ENCODE measurements at places on chromosomes 16 and 17.

- no peak for DNase-seq
Observed at GRCh38 chr16:25910971-25911370, 219.2 kb downstream of the HS3ST4 start.

GRCh38 chr16:69613378-69614154 lies 47.8 kb downstream of the NFAT5 start:
- DNase-seq = no peak

DNA sequence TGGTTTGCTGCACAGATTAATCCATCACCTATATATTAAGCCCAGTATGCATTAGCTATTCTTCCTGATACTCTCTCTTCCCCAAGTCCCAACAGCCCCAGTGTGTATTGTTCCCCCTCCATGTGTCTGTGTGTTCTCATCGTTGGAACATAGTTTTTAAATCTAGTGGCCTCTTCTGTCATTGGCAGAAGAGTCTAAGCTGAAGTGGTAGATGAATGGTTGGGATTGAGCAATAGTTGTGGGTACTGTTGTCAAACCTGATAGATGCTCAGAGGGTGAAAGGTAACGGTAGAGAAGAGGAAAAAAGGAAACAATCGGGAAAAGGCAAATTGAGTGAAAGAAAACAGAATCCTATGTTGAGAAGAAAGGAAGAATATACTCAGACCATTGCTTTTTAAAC lies 29.9 kb downstream of the MAP3K3 start:
- no peak for DNase-seq

DNA sequence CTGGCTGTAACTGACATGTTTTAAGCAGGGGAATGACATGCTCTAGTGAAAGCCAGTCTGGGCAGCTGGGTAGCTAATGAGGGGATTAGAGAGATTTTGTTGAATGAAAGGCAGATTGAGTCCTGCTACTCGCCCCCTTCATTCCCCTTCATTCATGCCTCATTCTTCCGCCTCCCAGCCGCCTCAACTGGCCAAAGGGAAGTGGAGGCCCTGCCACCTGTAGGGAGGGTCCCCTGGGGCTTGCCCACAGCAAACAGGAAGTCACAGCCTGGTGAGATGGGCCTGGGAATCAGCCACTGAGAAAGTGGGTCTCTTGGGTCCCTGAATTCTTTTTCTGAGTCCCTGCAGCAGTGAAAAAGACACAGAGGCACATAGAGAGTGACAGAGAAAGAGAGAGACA lies 1.1 kb upstream of the CD19 start:
- no peak for DNase-seq

GRCh38 chr17:48478224-48479013 lies 48.4 kb upstream of the SKAP1 start:
- no peak for DNase-seq

DNA sequence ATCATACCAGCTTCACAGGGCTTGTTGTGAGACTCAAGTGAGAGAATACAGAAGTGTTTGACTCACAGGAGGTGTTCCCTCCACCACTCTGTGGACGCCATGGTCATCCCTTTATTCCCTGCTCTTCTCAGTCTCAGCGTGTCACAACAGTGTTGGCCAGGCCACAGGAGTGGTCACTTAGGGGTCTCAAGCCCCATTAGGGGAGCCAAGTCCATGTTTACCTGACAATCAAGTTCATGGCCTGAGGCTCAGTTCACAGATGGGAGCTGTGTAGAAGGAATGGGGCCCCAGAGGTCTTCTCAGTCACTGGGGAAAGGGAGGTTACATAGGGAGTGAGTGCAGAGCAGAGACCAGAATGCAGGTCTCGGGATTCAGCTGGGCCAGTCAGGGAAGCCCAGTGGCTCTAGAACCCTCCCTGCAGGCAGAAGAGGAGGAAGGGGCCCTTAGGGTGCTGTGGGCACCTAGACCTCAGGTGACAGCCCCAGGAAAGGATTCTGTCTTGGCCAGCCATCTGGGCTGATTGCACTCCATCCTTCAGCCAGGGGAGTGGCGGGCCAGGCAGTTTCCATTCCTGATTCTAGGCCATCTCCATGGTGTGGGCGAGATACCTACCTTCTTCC lies 9.5 kb upstream of the CENPT start:
- DNase-seq = no peak

GRCh38 chr16:73399486-73399885 lies 351.6 kb upstream of the ZFHX3 start:
- no peak for DNase-seq

- DNase-seq = no peak
Observed at GRCh38 chr16:49688036-49688697, 167.7 kb downstream of the ZNF423 start.

DNA sequence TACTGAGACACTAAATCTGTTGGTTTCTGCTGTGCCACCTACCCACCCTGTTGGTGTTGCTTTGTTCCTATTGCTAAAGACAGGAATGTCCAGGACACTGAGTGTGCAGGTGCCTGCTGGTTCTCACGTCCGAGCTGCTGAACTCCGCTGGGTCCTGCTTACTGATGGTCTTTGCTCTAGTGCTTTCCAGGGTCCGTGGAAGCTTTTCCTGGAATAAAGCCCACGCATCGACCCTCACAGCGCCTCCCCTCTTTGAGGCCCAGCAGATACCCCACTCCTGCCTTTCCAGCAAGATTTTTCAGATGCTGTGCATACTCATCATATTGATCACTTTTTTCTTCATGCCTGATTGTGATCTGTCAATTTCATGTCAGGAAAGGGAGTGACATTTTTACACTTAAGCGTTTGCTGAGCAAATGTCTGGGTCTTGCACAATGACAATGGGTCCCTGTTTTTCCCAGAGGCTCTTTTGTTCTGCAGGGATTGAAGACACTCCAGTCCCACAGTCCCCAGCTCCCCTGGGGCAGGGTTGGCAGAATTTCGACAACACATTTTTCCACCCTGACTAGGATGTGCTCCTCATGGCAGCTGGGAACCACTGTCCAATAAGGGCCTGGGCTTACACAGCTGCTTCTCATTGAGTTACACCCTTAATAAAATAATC lies 14.6 kb downstream of the STH start:
- no peak for DNase-seq

GRCh38 chr17:55410722-55411462 lies 10.7 kb downstream of the MMD start:
- no peak for DNase-seq

DNA sequence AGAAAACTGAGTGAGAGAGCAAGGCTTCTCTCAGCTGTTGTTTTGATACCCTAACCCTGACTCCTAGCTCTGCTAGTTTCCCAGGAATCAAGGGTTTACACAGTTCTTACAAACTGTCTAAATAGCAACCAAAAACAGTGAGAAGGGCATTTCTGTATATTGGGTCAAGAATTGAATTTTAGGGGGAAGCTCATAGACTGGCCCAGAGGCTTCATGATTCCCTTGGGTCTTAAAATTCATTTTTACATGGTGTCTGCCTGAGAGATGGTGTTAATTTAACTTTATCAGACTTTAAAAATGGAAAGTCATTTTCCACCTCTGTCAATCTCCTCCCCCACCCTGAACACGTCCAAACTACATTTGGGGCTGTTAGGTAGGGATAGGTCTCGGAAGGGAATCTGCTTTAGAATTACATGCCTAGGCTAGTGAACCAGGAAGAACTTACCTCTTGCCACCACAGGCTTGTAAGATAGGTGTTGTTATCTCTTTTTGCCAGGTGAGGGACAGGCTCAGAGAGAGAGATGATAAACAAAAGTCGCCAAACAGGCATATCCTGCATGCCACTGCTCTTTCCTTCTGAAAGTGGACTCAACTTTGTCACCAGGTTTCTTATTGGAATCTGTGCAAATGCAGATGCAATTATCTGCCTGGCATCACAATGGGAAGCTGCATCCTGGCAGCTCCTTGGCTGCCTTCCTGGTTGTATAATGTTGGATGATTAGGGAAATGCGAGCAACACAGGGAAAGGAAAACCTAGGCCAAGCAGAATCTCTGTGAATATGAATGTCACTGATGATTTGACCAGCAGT lies 3.1 kb downstream of the PHAF1 start:
- DNase-seq = no peak

GRCh38 chr16:3754081-3754703 lies 36.9 kb upstream of the TRAP1 start:
- DNase-seq = no peak

GRCh38 chr17:77487677-77488530 lies 347.1 kb downstream of the SEC14L1 start:
- no peak for DNase-seq

- DNase-seq = peak; percentile 65
Observed at GRCh38 chr17:67378454-67379250, 1.6 kb downstream of the PITPNC1 start.

GRCh38 chr16:53515811-53516210 lies 12.8 kb upstream of the AKTIP start:
- no peak for DNase-seq

DNA sequence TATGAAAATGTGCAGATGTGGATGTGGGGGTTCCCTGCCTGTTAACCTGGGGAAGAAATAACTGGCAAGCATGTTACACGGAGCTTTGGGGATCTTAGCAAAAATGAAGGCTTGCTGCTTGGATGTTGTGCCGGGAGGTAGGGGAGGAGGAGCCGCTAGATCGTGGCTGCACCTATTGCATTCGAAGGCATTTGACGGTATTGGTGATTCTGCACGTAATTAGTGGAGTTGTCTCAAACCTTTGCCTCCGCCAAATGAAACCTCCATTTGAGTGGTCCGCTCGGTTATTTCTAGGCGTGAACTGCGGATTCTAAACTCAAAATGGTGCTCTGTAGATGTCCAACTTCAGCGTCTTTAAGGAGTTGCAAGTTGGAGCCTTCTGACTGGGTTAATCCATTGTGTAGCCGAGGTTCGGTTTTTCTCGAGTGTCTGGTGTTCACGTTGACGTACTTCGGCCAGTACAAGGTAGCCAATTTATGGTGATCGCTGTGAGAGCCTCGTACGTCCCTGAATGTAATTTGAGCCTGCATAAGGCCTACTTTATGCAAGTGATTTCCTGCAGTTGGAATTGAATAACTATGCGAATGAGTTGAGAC lies 1.5 kb downstream of the TNRC6C start:
- no peak for DNase-seq

DNA sequence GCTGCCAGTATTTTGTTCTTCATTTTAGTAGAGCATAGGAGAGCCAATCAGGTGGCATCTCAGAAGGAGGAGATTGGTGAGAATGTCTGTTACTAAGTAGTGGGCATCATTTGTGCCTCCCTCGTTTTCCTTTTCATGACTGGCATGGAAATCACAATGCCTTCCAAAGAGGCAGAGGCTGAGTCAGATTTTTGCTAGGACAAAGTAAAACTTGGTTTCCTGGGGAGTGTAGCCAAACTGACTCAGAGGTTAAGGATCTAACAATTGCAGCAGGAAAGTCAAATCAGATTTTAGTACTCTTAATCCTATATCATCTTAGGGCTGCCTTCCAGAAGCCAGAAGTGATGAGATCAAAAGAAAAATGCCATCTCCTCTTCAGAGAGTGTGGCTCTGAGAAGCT lies 138.7 kb downstream of the ANKFN1 start:
- DNase-seq = no peak

- no peak for DNase-seq
Observed at GRCh38 chr16:626787-627453, 3.9 kb upstream of the WFIKKN1 start.

- DNase-seq = no peak
Observed at GRCh38 chr17:63927464-63928171, 4.5 kb downstream of the CD79B start.

DNA sequence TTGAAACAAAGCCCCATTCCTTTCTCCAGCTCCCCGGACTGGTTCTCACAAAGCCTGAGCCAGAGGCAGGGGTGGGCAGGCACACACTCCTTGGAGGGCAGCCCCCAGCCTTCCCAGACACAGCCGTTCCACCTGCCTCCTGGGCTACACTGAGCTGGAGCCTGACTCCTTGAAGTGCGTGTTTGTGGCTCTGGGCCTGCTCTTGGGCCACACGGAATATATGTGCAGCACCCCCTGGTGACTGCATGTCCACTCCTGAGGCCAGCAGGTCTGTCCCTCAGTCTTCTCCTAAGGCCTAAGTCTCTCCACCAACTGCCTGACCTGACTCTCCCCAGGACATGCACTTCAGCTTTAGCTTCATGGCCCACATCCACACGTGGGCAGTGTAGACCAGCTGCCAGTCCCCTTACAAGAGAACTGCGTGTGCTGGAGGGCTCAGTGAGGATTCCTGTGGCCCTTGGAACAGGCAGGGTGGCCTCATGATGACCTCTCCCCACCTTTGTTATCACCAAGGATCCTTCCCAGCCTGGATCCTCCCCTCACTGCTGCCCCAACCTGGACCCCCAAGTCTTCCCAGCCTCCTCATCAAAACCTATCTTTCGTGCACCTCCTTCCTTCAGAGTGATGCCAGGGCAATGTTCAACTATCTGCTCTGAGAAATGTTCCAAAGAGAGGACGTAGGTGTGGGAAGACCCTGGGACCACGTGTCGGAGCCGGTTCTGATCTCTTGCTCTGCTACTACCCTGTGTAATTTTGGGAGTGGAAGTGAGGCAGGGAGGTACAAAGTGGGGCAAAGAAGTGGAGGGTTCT lies 12.4 kb upstream of the SLC6A2 start:
- no peak for DNase-seq

DNA sequence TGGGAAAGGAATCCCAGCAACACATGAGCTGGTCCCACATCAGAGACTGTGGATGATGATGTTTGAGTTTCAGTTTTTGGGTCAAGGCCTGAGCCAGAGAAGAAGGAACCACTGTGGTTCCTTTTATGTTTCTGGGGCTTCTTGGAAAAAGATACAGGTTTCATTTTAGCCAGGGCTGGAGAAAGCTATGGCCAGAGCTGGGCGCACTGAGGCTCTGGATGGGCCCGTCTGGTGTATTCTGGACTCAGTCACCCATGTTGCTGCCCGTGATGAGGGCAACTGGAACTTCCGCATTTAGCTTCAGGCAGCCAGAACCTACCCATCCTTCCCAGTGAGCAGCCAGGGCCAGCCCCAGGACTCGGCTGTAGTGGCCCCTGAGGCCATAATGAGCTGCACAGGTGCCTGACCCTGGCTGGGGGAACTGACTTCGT lies 15.0 kb upstream of the PITPNA start:
- DNase-seq = no peak

DNA sequence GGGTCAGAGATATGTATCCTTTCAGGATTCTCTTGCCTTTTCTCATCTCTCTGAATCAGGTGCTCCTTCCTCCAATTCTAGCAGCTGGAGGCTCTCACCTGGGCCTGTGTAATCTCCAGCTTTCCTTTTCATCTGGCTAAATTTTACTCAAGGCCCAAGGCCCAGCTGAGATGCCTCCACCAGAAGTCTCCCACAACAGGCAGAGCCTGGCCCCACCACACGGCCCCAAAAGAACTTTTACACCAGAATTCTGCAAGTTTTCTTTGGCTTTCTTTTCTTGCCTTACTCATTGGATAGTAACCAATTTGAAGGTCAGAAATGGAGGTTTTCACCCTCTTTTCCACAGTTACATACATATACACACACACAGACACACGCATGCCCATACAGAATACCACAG lies 14.6 kb downstream of the RND2 start:
- DNase-seq = no peak

- no peak for DNase-seq
Observed at GRCh38 chr16:14278749-14279148, 207.6 kb downstream of the MRTFB start.

Measured in stimulated activated CD8-positive, alpha-beta memory T cell treated with anti-CD3 and anti-CD28 coated beads, Interleukin-12 subunit alpha, Interleukin-12 subunit beta, amount 100 ng/mL, for 4 hours (primary cell).